Mammary epithelial cell (primary cell): ENCODE measurements at places on chromosomes 3 and 15. TPM values are rescaled to one million over a fixed set of nuclear protein-coding genes. Genes with fewer than 3 reads are reported as not detected.

Gene BSN
- under 0.01 TPM for total RNA-seq

Gene CCK
- total RNA-seq: not detected in 2 replicates

Gene PDZRN3
- 2.0 and 3.9 TPM in 2 replicates for total RNA-seq

Gene PPM1M
- total RNA-seq: 8.7 TPM

Gene IL12A
- 0.83 TPM for total RNA-seq

Gene GOLGA6B
- not detected in 2 replicates for total RNA-seq

Gene SLC2A2
- total RNA-seq: not detected in 2 replicates

Gene IFT57
- total RNA-seq: 37.6 and 55.8 TPM in 2 replicates

Gene GOLGA8H
- total RNA-seq: 0.16 and 0.24 TPM in 2 replicates

Gene CLSTN2
- total RNA-seq: 0.16 TPM in 2 replicates

Gene SV2B
- total RNA-seq: 0.33 TPM

Gene TERC
- total RNA-seq: 4.7 TPM in 1 of 2 replicates, not detected in the other

Gene SEMA5B
- total RNA-seq: 0.33 TPM

Gene ERICH6
- total RNA-seq: not detected

Gene P2RY14
- not detected for total RNA-seq

Gene NDN
- total RNA-seq: 23.2 TPM

Gene FETUB
- not detected for total RNA-seq

Gene OPA1
- 66.3 TPM for total RNA-seq

Gene NECTIN3
- total RNA-seq: 7.5 and 11.6 TPM in 2 replicates

Gene SLC6A1
- not detected in 2 replicates for total RNA-seq

Gene TJP1
- 91.7 TPM for total RNA-seq

Gene TRAT1
- not detected in 2 replicates for total RNA-seq

Gene FNDC3B
- 144 and 161 TPM in 2 replicates for total RNA-seq

Gene CTXN2
- not detected in 2 replicates for total RNA-seq

Gene TCAIM
- 19.5 and 22.1 TPM in 2 replicates for total RNA-seq

Gene CHRFAM7A
- total RNA-seq: 0.33 TPM

Gene CPLX3
- not detected in 2 replicates for total RNA-seq

Gene KLHL40
- not detected in 2 replicates for total RNA-seq

Gene ATP2B2
- total RNA-seq: not detected

Gene RARRES1
- total RNA-seq: 0.52 TPM in 1 of 2 replicates, not detected in the other

Gene NMB
- 1.0 TPM for total RNA-seq
